Stimulated activated CD4-positive, alpha-beta T cell treated with anti-CD3 and anti-CD28 coated beads, Interleukin-1b, Interleukin-23, amount 100 ng/mL, for 4 hours (primary cell): ENCODE measurements at places on chromosomes 12 and 14.
A peak's percentile ranks its signal among the peaks of the same experiment; 100 is the strongest.

DNA sequence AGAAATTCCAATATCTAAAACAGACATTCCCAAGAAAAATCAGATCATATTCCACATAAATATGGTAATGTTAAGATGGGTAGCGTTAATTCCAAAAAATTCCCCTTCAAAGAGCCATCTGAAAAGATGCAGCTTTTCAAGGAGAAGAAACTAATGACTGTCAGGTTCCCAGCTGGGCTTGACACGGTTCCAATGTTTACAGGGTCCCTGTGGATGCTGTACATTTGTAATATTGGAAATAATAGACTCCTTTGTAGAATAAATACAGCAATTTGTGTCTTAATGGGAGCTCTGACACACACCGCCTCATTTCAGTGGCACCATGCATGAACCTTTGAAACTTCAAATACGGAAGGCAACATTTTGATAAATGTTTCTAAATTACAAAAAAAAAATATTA, 140.6 kb downstream of the ITPR2 start:
- DNase-seq, result no peak

- DNase-seq, result no peak
Measured at GRCh38 chr12:9650151-9650576, 19.3 kb upstream of the CLEC2D start.

DNA sequence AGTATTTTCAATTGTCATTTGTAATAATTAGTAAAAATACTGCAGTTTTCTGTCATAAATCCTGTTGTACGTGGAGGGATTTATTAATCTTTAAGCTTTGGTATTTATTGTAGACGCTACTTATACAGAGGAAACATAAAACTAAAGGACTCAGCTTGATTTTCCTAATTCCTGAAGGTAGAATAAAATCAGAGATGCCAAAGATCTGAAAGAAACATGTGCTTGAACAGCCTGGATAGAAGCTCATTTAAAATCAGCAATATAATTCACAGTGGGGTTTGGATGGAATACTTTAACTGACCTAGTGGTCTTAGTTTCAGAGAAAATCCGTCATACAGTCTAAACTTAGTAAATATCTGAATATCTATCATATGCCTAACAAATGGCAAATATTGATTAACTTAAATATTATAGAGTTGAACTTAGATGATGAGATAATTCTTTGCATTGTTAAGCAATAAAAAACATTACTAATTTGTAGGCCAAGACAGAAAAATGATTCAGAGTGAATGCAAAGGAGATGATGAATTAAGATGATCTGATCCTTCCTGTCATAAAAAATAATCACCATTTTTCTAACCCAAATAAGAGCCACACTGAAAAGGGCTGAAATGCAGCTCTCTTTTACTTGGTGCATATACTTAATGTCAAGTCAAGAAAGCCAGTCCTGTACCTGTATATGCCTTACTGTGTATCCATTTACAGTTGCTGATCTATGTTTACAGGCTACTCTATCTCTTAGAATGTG, 397.1 kb upstream of the DCN start:
- no peak for DNase-seq

- DNase-seq, result peak; percentile 17
Measured at GRCh38 chr14:55580470-55581341, 699 bp downstream of the KTN1 start.

DNA sequence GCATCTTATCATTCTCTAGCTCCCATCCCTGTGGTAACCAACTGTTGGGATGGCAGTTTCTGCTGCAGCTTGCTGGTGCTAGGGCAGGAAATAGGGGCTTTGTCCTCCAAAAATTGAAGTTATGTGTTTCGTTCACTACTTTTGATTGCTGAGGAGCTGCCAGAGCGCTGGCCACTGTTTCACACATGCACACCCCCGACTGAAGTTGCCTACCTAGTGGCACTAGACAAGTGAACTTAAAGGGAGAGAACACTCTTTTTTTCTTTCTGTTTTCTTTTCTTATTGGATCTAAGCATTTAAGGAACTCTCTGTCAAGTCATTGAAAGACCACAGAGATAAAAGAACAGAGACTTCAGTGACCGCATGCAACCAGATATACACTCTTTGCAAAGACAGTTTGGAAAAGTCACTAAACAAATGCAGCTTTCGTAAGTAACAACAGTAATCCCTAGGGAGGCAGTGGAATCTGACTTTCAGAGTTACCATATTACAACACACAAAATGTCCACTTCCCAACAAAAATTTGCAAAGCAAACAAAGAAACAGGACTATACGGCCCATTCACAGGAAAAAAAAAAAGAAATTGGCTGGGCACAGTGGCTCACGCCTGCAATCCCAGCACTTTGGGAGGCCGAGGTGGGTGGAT, 12.0 kb downstream of the TFCP2 start:
- no peak for DNase-seq

GRCh38 chr12:123269395-123269892, 2.2 kb downstream of the CDK2AP1 start:
- no peak for DNase-seq

DNA sequence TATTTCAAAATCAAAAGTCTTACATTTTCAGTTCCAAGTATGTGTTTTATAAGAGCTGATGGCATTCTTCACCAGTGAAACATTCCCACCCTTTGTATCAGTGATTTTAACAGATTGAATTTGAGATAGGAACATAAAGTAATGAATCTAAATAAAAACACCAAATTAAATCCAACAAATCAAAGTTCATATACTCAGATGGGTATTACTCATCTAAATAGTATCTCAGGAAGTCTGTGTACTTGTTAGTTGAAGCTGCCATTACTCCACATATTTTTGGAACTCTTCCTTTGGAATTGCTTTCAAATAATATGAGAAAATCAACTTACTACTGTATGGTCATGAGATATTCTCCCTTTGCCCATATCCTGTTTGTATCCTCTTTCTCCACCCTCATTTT, 89.1 kb downstream of the MIA2 start:
- no peak for DNase-seq

GRCh38 chr12:116629480-116629879, 70.3 kb downstream of the MAP1LC3B2 start:
- no peak for DNase-seq

DNA sequence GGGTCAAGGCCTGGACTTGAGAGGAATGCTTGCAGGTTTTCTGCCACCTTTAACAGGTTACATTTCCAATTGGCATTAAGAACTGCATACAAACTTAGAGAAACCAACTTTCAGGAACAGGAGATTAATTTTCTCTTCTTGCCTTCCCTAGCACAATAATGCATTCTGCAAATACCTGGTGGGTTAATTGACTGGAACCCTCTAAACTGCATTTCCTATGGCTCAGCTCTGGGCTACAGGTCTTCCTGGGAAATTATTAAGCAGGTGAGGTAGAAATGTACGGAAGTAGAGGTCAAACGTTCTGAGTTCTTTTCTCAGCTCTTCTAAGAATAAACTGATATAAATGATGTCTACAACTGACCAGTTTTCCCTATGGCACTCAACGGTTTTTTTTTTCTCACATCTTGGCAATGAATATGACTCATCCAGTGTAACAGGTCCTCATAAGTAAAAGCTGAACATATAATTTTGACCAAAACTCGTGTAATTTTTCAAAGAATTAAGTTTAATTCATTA, 144.9 kb upstream of the PELI2 start:
- no peak for DNase-seq

DNA sequence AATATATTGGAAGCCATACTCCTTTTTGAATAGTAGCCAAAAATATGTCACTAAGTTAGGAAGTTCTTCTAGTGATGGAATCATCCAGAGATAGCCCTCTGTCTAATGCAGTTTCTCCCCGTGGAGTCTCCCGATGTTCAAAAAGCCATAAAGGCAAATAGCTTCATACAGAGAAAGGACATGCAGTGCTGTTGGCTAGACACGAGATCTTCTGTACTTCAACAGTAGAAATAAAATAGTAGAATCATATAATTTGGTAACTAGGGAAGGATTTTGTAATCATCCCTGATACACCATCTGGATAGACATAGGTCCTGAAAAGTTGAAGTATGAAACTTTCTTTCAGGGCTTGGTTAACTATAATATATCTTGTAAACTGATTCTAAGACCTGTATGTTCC, 27.6 kb downstream of the LRFN5 start:
- DNase-seq, result no peak

DNA sequence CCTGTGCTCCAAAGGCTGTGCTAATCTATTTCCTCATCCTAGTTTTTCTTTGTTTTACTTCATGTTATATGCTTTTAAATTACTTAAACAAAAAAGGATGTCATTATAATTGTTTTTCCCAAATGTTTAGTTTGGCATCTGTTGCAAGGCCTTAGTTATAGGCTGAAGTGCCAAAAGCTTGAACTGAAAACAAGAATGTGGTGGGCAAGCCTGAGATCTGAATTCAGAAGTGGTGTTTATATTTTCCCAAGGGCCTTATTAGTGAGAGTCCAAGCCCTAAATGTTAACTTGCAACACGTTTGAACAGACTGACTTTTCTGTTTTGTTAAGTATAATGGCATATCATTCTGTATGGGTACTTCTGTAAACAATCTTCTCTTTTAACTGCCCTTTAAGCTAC, 326.8 kb downstream of the CCDC91 start:
- DNase-seq, result no peak

GRCh38 chr12:79696416-79696815, 5.7 kb upstream of the PAWR start:
- DNase-seq, result no peak

GRCh38 chr14:83624541-83624940, 1905.4 kb upstream of the FLRT2 start:
- no peak for DNase-seq

DNA sequence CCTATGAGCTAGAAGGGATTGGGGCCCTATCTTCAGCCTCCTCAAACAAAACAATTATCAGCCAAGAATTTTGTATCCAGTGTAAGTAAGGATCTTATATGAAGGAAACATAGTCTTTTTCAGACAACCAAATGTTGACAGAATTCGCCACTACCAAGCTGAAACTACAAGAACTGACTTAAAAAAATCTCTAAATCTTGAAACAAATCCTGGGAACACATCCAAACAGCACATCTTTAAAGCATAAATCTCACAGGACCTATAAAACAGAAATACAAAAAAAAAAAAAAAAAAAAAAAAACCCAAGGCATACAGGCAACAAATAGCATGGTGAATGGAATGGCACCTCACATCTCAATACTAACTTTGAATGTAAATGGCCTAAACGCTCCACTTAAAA, 41.3 kb upstream of the LMNTD1 start:
- no peak for DNase-seq

- no peak for DNase-seq
Measured at GRCh38 chr12:104307655-104308000, 4.1 kb downstream of the EID3 start.

- DNase-seq, result no peak
Measured at GRCh38 chr12:128797119-128798118, 26.3 kb downstream of the SLC15A4 start.

DNA sequence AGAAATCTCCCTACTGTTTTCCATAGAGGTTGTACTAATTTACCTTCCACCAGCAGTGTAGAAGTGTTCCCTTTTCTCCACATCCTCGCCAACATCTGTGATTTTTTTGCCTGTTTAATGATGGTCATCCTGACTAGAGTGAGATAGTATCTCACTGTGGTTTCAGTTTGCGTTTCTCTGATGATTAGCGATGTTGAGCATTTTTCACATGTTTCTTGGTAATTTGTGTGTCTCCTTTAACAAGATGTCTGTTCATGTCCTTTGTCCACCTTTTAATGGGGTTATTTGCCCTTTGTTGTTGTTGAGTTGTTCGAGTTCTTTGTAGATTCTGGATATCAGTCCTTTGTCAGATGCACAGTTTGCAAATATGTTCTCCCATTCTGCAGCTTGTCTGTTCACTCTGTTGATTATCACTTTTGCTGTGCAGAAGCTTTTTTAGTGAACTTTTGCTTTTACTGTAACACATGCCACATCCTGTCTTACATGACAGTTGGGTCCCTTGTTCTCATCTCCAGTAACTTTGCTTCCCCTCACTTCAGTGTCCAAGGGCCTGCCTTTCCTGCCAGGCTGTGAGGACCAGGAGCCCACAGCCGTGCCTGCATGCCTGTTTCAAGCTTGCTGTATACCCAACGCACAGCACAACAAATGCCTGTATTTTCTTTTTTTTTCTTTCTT, 64.9 kb downstream of the SPRING1 start:
- DNase-seq, result no peak

DNA sequence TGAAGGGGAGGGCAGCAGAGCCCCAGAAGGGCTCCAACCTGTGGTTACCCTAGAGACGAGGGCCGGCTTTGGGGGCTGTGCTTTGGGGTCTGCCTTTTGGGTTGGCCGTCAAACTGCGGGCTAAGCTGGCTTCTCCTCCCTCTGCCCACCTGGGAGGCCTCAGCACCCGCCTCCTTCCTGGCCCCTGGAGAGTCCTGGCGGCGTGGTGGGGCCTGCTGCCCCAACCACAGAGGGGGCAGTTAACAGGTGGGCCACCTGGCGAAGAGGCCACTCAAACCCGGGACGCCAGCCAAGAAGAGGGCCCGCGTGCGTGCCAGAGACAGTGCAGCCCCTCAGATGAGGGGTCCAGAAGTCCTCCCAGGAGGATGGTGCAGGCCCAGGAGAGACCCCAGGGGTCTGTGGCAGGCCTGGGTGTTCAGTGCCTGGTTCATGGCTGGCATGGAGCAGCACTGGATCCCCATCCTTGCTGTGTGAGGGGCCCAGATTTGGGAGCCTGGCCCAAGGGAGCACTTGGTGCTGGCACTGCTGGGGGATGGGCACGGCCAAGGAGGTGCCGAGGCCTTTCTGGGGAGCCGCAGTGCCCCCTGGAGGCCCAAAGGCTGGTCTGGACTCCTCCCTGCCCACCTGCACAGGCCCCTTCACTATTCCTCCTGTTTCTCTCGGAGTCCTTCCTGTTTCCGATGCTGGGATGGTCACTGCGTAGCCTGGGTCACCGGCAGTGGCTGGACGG, 48.8 kb downstream of the LRCOL1 start:
- no peak for DNase-seq

DNA sequence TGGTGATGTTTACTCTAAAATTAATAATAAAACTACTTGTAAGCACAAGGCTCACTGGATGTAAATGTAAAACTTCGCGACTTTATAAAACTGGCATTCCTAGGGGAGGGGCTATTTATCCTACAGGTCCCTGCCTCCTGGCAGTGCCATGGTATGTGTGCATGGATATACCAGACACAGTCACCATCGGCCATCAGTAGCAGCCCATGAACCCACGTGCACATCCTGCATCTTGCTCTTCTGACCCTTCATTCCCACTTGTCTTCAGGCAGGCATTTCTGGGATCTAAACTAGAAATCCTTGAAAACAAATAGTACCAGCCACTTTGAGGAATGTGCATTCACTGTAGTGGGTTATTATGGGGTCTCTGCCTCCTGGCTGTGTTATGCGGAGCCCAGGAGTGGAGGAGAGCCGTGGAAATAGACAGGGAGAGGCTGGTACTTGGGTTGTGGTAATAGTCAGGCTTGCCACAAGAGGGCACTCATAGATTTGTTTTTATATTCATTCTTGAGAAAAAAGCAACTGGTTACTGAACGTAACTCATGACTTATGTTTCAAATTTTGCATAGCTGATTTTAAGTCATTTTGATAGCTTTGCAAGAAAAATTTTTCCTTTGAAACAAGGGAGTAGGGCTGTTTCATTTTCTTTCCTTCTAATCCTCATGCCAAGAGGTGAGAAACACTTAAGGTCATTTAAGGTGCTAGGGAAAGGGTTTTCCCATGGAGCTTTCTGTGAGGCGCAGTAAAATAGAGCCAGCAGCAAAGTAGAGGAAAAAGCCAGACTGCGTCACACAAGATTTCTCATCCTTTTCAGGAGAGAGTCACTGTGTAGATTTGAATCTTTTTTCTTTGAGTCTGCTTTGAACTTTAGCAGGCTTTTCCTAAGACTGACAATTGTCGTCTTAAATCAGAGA, 17.4 kb upstream of the GALNT16 start:
- no peak for DNase-seq
